ENCODE measurements at places on chromosomes 5 and 9. TPM values are rescaled to one million over a fixed set of nuclear protein-coding genes. Genes with fewer than 3 reads are reported as not detected.

Gene CCL28
- not detected for polyA plus RNA-seq

Gene PNPLA7
- polyA plus RNA-seq: 0.88 TPM

Gene LMX1B
- polyA plus RNA-seq: not detected

Gene C9orf85
- 11.1 TPM for polyA plus RNA-seq

Gene CATSPER3
- polyA plus RNA-seq: 0.37 TPM

Gene PCDHGA12
- 0.05 TPM for polyA plus RNA-seq

Gene C9orf153
- polyA plus RNA-seq: 0.03 TPM

DNA sequence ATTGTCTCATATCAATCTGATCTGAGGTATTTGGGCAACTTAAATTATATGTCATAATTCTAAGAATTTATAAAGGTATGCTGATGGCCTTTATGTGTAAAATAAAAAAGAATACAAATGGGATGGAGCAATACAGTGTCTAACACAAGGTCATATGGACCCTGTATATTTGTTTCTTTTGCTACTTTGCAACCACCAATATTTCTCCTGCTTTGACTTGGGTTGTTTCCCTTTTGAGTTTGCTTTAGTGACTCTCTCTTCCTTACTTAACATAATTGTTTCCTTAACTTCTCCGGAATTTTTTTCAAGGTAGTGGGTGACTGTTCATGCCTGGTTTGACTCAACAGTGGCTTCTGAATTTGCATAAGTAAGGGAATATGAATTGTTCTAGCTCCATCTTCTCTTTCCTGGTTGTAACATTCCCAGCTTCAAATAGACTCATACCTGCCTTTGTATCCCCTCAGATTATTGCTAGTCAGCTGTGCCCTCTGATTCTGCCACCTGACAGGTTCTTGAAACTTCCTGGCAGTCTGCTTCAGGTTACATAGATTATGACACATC, 30.2 kb upstream of the ANXA1 start:
- no peak for DNase-seq

DNA sequence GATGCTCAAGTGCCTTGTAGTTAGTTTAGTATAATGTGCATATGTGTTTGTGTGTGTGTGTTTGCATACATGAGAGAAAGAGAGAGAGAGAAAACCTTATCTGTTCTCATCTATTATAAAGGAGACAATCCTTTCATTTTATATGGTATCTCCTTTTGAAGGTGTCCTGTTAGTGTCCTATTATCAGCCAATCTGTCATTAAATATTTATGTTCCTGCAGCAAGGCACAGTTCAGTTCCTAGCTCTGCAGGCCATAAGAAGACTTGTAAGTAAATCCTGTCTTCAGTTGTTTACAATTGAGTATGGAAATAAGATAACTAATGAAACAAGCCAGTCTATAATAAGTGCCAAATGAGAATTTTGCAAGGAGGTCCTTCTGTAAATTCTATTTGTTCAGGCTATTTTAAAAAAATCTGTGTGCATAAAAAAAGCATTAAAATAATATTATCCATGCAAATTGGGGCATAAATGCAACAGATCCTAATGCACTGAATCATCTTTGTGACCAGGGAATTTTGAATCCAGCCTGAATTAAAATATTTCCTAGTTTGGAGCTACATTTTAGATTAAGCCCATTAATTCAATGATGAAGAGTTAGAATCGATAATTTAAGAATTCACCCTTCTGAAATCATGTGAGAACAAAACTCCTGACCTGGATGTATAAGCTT, 18.1 kb downstream of the MAP1B start:
- DNase-seq: no peak

DNA sequence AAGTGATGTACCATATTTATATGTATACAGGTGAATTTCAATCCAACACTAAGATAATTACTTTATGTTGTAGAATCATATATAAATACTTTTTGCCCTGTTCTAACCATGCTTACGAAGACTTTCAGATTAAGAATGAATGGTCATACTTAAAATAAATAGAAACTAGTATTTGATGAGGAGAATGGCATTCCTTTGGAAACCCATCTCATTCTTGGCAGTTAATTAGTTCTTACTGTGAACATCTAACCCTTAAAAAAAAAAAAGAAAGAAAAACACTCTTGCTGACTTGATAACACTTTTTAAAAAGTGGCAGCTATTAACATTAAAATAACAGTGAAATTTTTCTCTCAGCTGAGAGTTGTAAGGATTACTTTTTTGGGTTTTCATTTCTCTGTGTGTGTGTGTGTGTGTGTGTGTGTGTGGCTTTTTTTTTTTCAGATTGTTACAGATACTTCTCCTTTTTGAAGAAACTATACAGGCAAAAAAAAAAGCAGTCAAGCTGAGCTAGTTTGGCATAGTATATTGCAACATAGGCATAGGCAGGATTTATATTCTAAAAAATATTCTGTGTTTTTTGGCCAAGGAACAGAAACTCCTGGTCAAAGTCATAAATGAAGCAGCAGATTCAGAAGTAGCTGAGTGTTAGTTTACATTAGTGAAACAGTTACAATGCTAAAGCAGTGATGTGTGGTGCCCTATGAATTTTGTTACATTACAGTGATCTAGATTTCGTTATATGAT, 163.5 kb downstream of the CD180 start:
- DNase-seq: no peak

DNA sequence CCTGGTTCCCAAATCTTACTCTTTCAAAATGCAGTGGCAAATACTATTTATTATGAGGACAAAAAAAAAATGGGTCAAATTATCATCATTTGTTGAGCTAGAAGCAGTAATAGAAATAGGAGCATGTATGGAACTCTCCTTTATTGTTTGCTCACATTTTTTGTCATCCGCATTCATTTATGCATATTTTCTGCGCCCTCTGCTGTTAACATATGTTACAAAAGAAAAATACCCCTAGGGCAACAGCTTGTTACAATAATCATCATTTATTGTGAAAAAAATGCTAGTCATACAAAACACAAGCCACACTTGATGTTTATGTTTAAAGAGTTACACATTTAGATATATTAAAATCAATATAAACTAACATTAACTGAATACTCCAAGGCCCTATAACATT, 328.2 kb downstream of the TUSC1 start:
- peak; percentile 9 for DNase-seq

- DNase-seq: no peak
Measured at GRCh38 chr5:162231522-162231921, 163.9 kb downstream of the GABRG2 start.

DNA sequence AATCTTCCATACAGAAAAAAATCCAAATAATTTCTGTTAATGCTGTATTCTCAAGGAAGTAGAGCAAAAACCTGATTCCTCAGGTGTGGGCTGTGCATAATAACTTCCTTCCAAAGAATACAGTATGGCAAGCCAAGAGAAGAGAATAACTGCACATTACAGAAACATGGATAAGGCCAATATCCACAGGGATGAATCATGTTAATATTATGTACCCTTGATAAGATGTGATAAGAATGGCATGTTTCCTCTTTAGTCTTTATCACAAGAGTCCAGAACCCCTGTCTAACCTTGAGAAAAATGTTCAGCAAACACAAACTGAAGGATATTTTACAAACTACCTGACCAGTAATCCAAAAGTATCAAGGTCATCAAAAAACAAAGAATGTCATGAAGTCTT, 795.8 kb downstream of the SEMA5A start:
- no peak for DNase-seq

DNA sequence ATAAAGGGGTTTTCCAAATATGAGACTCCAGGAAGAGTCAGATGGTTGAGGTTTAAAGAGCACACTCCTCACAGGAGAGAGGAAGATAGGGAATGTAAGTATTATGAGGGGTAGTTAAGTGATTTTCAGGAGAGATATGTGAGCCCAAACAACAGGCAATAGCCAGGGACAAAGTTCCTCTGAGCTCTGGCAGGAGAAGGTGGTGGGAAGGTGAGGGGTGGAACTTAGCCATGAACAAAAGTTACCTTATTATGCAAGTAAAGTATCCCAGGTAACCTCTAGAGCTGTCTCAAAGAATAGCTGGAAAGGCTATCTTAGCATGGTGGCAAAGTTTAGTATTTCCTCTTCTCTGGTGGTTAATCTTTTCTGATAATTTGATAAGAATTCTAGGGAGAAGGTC, 450.5 kb upstream of the PTPRD start:
- no peak for DNase-seq

GRCh38 chr5:61123145-61123544, 39.1 kb downstream of the SMIM15 start:
- DNase-seq: no peak

DNA sequence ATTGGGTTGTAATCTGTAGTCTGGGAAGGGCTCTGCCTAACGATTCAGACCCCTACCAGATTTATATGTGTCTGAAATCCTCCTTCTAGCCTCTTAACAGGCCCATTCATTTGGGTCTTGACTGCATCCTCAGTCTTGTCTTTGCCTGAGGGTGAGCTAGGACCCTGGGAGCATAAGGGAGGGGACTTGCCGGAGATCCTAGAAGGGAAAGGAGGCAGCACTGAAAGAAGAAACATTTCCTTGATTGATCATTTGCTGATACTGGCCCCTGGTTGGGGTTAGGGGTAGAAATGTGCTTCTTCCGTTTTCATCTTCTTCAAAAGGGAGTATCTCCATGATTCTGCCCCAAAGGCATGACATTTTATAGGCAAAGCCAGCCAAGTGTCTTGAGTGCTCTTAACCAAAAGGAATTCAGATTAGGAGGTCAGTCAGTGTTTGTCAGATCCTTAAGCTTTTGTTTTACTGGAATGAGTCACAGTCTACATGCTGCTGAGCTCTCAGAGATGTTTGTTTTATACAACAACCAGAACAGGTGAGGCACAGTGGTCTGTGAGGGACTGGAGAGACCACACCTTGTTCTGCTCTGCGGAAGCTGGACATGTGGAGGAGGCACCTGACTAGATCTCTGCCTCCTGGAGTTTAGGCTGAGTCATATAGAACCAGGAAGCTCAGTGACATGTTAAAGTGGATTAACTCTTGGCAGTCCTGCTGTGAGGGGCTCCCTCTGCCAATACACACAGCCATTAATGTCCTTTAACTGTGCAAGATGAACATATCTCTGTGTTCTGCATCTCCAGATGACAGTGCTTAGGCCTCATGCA, 37.7 kb downstream of the PCDHAC2 start:
- peak; percentile 59 for DNase-seq

DNA sequence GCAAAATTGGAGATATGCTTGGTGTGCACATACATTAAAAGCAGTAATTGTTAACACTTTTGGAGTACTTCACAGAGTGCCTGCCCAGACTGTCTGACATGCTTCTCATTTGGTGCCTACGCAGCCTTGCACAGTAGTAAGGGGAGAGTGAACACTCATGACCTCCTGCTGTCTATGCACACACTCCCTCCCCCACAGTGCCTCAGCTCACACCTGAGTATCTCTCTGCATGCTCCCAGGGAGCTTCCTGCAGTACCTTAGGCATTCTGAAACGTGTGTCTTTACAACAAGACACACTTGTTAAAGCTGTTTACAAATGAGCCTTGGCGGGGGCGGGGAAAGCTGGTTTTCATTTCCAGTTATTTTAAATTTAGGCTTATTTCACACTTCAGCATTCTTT, 18.0 kb downstream of the MAP3K1 start:
- no peak for DNase-seq

DNA sequence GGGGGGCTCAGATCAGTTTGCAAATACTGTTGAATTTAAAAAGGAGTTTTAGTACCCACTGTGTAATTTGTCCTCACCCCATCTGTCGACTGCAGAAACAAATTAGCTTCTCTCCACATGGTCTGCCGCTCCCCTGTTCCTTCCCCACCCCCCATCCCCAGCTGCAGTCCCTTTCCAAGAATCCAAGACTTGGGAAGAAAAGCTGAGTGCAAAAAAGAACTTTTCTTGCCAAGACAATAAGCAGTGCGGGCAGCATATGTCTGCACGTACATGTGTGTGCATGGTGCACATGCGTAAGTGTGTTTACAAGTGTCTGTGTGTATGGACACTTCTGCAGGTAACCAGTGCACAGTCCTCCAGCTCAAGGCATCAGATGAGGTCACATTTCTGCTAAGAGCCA, 125.7 kb upstream of the SMIM23 start:
- no peak for DNase-seq

DNA sequence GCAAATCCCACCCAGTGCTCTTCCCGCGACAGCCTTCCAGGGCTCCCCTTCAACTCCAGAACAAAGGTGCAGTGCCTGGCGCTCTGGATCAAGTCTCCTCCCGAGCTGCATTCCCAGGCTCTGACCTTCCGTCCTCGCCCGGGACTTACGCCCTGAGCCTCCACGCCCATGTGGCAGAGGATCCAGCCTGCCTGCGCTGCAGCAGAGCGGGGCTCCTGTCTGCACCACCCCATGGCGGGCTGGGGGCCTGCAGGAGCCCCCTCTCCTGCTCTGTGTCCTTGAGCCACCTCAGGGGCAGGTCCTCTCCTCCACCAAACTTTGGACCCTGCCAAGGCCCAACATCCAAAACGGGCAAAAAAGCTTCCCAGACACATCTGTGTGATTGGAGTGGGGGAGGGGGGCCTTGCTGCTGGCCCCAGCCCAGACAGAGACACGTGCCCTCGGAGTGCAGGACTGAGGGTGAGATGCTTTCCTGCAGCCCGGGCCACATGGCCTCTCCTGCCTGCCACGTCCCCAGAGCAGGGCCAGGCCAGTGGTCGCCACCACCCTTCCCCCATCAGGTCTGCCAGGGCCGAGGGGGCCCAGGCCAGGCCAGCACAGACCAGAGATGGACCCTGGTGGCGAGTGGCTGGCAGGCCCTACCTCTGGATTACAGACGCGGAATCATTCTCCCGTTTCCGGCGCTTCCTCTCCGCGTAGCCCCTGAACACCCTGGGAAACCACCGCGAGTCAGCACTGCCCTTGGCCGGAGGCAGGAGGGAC, 4.4 kb downstream of the NSMF start:
- peak; percentile 75 for DNase-seq

- DNase-seq: no peak
Measured at GRCh38 chr5:73213566-73213998, 40.6 kb downstream of the TMEM174 start.

- DNase-seq: no peak
Measured at GRCh38 chr5:130985776-130986175, 179.3 kb downstream of the HINT1 start.

GRCh38 chr5:53545744-53546143, 14.7 kb upstream of the NDUFS4 start:
- DNase-seq: no peak

- DNase-seq: no peak
Measured at GRCh38 chr9:89187541-89187940, 8.9 kb upstream of the SHC3 start.

GRCh38 chr9:133113949-133114885, 6.8 kb downstream of the RALGDS start:
- peak; percentile 85 for DNase-seq

DNA sequence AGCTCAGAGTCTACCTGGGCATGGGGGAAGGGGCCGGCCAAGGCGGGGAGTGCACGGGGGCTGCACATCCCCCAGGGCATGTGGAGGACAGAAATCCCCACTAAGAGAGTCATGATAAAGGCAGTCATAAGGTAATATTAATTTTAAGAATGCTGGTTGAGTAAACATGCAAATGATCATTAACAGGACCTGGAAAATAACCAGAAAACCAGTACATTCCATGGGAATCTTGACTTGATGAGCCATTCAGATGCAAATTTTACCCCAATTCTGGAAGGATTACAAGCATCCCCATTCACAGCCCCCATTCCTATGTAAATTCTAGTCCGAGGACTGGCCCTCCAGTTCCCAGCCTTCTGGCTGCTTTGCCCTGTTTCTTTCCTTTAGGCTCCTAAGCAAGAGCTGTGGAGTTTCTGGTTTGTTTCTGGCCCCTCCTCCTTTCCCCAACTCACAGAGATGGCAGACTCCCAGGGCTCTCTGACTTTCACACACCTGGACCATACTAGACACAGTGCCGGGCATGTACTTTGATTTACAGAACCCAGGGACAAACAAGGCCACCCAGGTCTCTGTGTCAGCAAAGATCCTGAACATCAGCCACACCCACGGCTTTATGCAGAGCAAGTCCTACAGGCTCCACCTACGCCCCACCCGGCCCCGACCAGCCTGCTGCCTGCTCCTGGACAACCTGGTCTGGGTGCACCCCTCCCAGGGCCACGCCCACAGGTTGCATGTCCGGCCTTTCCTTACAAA, 62.7 kb downstream of the SEMA4D start:
- no peak for DNase-seq

Data from SK-N-SH (cell line).